Peyer's patch (tissue), 4 donors: ENCODE measurements at places on chromosomes 2 and 18.

- DNase-seq: no peak
Observed at GRCh38 chr18:22015156-22015555, 154.2 kb upstream of the GATA6 start.

DNA sequence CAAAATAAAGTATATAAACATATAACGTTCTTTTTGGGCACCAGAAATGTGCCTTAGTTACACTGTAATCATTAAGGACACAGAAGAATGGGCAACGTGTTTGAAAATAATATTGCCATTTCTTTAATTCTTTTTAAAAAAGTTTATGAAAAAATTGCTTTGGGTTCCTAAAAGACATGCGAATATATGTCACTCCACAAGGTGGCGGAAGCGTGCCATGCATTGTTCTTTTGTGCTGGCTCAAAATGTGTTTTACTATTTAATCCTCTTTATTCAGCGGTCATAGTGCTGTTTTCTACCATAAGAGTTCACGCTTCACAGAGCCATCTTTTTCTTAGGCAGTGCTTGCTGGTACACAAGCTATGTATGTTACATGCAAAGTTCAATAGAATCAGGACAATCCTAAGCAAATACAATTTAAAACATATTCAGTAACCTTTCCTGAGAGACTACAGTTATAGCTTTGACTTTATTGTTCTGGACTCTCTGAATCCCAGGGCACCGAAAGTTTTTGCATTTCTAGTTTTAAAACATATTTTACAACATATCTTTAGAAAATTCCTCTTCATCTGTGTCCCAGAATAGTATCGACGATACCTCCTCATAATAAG lies 147.8 kb upstream of the ERBB4 start:
- DNase-seq: peak; percentile 34

DNA sequence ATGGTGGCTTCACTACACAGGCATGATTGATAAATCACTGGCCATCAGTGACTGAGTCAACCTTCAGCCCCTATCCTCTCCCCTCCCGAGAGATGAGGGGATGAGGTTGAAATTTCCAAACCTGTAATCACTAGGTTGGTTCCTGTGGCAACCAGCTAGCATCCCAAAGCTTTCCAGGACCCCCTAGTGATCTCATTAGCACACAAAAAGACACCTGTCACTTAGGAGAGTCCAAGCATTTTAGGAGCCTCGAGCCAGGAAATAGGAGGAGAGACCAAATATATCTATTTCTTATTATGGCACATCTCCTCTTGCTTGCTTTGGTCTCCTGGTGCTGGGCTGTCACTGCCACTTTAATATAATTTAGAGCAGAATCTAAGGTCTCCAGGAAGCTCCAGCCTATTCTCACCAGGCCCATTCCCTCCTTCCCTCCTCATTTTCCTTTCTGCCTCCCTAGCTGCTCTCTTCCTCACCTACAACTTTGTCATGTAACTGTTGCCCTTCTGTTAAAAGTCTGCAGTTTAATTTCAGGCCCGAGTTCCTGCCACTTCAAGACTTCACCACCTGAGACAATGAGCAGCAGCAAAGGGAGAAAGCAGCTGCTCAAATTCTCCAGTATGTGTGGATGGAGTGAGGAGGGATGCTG lies 33.2 kb upstream of the NAB1 start:
- DNase-seq: no peak

DNA sequence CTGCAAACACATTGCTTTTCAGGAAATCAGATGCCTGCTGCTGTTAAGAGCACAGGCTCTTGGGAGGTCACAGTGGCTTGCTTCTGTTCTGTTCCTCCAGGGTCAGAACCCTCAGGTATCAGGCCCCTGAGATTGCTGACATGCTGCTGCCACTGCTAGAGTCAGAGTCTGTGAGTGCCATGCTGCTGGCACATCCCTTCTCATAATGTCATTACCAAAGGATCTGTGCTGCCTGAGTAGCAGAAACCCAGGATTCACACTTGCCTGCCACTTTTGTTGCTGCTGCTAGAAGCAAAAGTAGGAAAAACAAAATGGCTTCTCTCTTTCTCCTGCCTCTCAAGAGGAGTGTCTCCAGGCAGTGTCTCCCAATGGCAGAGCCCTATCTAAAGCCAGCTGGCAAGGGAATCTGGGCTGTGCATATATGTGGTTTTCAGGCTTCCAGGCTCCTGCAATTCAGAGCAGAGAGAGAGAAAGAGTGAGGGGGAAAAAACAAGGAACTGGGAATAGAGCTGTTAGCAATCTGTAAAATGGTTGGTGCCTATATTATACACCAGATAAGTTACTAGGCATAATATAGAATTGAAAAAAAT lies 180.3 kb downstream of the MYCN start:
- DNase-seq: no peak

DNA sequence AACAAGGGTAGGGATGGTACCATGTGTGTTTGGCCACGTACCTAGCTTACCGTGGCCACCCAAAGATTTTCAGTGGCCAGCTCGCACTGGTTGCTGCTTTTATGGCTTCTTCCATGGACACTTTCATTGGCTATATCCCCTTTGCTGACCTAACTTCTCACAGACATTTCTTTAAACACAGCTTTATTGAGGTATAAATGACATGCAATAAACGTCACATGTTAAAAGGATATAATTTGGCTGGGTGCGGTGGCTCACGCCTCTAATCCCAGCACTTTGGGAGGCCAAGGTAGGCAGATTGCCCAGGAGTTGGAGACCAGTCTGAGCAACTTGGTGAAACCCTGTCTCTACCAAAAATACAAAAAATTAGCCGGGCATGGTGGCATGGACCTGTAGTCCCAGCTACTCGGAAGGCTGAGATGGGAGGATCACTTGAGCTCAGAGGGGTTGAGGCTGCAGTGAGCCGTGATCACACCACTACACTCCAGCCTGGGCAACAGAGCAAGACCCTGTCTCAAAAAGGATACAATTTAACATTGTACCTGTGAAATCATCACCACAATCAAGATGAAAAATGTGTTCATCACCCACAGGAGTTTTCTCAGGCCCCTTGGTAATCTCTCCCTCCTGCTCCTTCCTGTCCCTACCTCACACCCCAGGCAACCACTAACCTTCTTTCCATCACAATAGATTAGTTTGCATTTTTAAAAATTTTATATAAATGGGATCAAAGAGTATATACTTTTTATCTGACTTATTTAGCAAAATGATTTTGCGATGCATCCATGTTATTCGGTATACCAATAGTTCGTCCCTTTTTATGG lies 127.8 kb upstream of the PPP1CB start:
- DNase-seq: no peak

- DNase-seq: no peak
Observed at GRCh38 chr2:68428746-68429145, 38.3 kb downstream of the FBXO48 start.

GRCh38 chr2:63012541-63012940 lies 38.1 kb upstream of the OTX1 start:
- DNase-seq: no peak
